ENCODE measurements at places on chromosomes 1 and 21. TPM values are rescaled to one million over a fixed set of nuclear protein-coding genes. Genes with fewer than 3 reads are reported as not detected.

DNA sequence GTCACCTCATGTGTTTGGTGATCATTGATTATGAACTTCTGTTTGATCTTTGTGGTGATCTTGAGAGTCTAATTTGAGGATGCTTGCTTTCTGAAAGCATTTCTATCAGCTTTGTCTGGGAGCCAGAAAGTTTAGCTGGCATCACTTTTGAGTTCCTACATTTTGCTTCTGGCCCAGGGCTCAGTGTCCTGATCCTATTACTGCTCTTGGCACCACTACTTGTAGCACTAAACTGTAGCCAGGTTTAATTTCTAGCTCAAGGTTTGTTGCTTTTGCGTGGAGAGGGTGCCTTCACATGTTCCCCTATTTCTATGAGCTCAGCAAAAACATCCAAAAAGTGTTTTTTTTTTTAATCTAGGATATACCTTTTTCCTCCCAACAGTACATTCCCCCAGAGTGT lies 9.3 kb downstream of the TTC3 start:
- H3K4me3 ChIP-seq, result no peak overlapping the region

- H3K27me3 ChIP-seq, result no peaks in the 10 kb centered on the region
- H3K36me3 ChIP-seq, result peaks cover 3% of the 10 kb centered on the region
- H3K4me3 ChIP-seq, result no peak overlapping the region
- no peak for DNase-seq
Observed at GRCh38 chr1:221045842-221046831, 166.9 kb downstream of the HLX start.

Gene GBP5
- 0.23 TPM for total RNA-seq

Gene MPZ
- total RNA-seq, result 3.2 TPM
